ENCODE measurements at places on chromosomes 1 and 21. TPM values are rescaled to one million over a fixed set of nuclear protein-coding genes. Genes with fewer than 3 reads are reported as not detected.

The MXRA8 gene
- total RNA-seq: 0.82 TPM

The SLC45A3 gene
- 16.9 TPM for total RNA-seq

The SH2D5 gene
- total RNA-seq: 2.4 TPM

The PLA2G2F gene
- total RNA-seq: not detected

The GNAT2 gene
- total RNA-seq: not detected

The GJB5 gene
- total RNA-seq: not detected

The MPZ gene
- 2.0 TPM for total RNA-seq

The ENO1 gene
- 1,593 TPM for total RNA-seq

The LRRC71 gene
- 1.2 TPM for total RNA-seq

The KCNK1 gene
- 1.0 TPM for total RNA-seq
